CD8-positive, alpha-beta memory T cell (primary cell): ENCODE measurements at places on chromosomes 2 and 18. TPM values are rescaled to one million over a fixed set of nuclear protein-coding genes. Genes with fewer than 3 reads are reported as not detected.

SULT1C3 gene
- not detected for total RNA-seq

L3MBTL4 gene
- total RNA-seq = 0.18 TPM

MSTN gene
- total RNA-seq = not detected

CCDC141 gene
- 1.6 TPM for total RNA-seq

C2orf80 gene
- not detected for total RNA-seq

DNA sequence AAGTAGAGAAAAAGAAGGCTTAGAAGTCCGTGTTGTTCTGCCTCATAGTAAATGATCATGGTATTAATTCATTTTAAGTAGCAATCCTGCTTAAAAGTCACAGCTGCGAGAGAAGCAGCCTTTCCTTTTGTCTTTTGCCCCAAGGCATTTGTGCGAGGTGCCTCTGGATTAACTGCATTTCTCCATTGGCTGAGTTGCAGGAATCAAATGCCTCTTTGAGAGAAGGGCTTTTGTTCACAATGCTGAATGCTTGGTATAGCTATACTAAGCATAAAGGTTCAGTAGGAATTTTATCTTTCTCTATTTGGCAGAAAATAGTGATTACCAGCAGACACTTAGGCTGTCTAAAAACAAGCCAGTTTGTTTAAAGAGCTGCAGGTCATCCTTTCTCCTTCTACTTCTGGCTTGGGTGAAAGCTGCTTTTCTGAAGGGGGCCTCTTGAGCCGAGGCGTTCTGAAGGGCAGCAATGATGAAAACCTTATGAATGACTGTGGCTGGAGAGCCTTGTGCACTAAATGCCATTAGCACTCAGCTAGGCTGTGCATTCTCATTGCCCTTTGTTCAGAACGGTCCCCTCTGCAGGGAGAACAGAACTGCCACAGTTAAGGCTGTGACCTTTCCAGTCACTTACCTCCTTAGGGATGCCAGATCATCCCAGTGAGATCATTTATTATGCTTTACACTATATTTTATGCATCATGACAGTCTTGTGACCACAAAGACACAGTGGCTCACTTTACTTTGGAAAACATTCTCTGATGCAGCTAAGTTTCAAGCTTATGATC lies 68.8 kb upstream of the TMEM87B start:
- no peak for DNase-seq

DNA sequence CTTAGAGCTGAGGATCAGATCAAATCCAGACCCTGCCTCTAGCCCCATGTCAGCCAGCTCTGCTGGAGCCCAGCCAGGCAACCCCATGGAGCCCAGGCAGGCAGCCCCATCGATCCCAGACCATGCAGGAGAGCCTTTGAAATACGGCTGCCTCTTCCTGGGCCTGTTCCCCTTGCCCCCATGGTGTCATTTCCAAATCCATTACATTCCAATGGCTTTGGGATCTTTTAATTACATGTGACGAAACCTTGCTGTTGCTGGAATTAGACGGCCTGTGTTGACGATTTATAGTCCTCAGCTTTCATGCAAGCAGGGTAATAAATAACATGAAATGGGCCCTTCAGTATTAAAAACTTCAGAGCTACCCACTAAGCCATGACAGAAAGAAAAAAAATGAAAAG lies 75.8 kb upstream of the SLC14A2 start:
- DNase-seq = no peak

- peak; percentile 62 for DNase-seq
Observed at GRCh38 chr2:219029829-219030165, 11.5 kb downstream of the CFAP65 start.

DNA sequence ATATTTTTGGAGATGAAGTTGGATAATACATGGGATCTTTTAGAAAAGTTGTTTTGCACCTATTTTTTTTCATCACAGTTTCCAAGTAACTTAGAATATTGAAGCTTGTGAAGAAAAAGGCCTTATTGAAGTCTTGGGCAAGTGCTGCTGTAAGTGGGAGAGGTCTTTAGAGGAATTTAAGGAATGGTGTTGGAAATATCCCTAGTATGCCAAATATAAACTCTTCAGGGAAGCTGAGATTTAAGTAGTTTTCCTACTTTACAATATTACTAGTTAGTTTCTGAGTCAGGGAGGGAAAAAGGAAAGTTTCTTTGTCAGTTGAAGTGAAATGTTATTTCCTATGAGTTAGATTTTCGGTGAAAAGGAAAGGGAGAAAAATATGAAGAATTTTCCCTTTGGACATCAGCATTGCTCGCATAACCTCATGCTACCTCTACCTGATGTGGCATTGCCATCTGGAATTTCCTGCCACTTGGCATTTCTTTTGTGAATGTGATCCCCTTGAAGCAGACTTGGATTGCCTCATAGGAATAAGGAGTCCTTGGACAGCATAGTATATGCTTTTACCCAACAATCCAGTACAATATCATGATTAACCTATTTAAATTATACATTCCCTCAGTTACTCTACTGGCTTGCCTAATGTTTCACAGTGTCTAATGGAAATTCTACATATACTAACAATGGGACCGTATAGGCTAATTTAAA lies 12.1 kb downstream of the PLEKHH2 start:
- DNase-seq = no peak

GRCh38 chr18:23166891-23167541 lies 31.7 kb downstream of the CABLES1 start:
- no peak for DNase-seq

- DNase-seq = no peak
Observed at GRCh38 chr2:158766524-158766923, 28.6 kb upstream of the DAPL1 start.

DNA sequence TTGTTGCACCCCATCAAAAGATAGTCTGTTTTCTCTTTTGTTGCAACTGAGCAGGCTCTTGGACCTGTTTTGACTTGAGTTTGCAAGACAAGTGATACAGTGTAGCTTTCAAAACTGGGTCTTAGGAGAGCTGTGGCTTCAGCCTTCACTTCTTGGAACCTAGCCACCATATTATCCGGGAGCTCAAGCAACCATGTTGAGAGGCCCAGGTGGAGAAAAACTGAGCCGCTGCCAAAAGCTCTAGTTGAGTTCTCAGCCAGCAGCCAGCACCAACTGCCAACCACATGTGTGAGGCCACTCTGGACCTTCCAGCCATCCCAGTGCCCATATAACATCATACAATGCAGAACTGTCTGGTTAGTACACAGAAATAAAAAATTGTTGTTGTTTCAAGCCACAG lies 5.4 kb downstream of the CACNB4 start:
- no peak for DNase-seq

- peak; percentile 8 for DNase-seq
Observed at GRCh38 chr2:38666556-38666910, 619 bp downstream of the GALM start.
